ENCODE measurements at places on chromosomes 4 and X.

DNA sequence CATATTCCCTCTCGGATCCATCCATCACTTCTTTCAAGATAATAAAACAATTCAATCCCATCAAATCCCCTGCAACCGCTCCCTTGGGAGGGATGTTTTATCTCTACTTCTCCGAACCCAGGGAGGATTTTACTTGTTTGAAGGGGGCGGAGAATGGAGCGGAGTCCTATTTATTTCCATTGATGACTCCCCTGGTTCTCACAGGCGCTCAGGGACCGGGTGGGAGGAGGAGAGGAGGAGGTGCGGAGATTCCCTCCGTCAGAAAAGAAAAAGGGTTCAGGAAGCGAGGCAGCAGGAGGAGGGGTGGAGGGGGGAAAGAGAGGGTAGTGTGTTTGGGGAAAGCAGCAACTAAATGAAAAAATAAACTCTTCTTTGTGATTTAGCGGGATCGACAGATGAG lies 2.1 kb downstream of the NDNF start:
- no peak for DNase-seq

DNA sequence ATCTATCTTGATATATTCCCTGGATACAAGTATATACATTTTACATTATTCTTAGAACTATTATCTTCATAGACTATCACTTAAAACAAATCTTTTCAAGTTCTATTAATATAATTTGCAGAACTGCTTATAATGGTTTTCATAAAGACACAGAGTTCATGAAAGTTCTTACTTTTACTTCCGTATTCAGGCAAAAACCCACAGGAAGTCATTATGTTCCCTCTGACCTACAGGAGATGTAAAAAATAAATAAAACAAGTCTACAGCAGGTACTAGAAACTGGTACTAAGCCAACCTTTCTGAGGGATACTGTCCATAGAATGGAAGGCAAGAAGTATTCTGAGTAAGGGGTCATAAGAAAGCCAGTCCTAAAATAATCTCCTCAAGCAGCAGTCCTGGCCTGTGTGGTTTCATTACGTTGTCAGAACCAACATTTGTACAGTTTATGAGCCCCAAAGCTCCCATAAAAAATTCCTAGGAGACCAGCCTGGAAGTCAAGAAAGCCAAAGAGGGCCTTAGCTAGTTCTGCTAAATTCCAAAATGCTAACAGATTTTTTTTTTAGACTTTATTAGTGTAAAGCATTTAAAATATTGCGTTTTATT lies 68.6 kb downstream of the CAMK2D start:
- no peak for DNase-seq

DNA sequence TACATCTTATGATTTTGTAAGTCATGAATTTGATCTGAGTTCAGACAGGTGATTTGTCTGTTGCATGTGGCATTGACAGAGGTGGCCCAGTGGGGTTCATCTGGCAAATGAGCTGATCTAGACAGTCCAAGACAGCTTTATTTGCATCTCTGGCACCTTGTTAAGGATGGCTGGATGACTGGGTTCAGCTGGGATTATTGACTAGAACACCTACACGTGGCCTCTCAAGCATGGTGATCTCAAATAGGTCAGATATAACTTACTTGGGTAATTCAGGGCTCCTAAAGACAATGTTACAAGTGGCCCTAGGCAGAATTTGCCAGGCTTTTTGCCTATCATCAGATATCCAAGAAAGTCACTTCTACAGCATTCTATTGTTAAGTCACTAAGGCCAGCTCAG lies 48.0 kb downstream of the APOOL start:
- DNase-seq, result no peak

GRCh38 chr4:185246453-185246852 lies 37.1 kb downstream of the SNX25 start:
- no peak for DNase-seq

DNA sequence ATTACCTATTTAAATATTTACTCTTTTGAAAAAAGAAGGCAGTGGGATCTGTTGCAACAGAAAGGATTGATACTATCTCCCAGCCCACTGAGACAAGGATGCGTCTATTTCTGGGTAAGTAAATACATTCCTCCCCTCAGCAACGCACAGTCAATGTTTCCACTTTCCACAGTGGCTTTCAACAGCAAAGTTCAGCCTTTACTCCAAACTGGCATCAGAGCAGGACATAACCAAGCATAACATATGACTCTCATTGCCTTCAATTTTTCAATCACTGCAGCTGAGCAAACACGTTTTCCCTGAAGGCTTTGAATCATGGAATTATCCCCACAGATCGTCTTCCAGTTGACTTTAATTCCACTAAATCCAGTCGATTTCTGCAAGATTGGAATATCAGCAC lies 160.3 kb upstream of the FRG1 start:
- DNase-seq, result no peak

GRCh38 chrX:38402118-38402517 lies 49.7 kb downstream of the OTC start:
- no peak for DNase-seq

- no peak for DNase-seq
Measured at GRCh38 chr4:160142579-160142978, 1039.7 kb downstream of the RAPGEF2 start.

GRCh38 chr4:86586626-86587380 lies 7.3 kb upstream of the PTPN13 start:
- DNase-seq, result no peak

- no peak for DNase-seq
Measured at GRCh38 chr4:12993923-12994322, 490.2 kb downstream of the RAB28 start.

GRCh38 chr4:146342600-146343192 lies 128.4 kb downstream of the REELD1 start:
- no peak for DNase-seq

DNA sequence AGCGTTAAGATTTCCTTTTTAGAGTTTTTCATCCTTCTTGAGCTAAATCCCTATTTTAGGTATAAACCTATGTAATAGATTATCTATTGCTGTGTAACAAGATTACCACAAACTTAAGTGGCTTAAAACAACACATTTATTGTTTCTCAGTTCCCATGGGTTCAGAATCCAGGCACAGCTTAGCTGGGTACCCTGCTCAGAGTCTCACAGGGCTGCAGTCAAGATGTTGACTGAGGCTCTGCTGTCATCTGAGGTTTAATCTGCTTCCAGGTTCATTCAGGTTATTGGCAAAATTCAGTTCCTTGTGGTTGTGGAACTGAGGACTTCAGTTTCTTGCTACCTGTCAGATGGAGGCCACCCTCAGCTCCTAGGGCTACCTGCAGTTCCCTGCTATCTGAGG lies 60.9 kb downstream of the GK start:
- DNase-seq, result no peak

- no peak for DNase-seq
Measured at GRCh38 chrX:27706526-27706925, 101.3 kb upstream of the MAGEB10 start.

DNA sequence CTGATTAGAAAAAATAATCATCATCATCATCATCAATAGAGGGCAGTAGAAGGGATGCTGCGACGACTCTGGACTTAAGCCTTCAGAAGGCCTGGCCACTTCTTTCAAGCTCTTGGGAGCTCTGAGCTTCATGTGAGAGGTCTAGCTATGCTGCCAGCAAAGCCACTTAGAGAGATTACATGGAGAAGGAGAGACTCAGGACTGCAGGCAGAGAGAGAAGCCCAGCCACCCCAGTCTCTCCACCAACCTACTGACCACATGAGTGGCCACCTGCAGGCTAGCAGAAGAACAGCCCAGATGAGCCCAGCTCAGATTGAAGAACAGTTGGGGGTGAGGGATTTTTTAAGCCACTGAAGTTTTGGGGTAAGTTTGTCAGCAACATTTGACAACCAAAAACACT lies 17.1 kb upstream of the TMEM150C start:
- DNase-seq, result no peak

- DNase-seq, result no peak
Measured at GRCh38 chr4:96736352-96736889, 896.5 kb downstream of the PDHA2 start.

DNA sequence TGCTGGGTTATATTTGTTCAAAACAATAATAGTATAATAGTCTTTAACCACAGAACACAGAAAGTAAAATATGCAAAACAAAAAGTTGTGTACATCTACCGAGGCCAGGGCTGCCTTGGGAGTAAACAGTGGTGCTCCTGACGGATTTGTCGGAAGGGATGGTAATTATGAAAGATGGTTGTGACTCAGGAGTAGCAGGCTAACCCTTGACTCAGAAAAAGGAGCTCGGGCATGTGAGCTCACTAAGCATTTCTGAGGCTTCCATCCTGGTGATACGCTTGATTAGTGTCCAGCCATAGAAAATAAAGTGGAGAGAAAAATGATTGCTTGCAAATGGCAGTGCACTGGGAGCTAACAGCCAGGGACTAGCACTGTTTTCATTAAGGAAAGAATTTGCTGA lies 53.2 kb upstream of the SPANXB1 start:
- DNase-seq, result no peak

GRCh38 chr4:189414021-189414420 lies 526.7 kb upstream of the FRG1 start:
- DNase-seq, result no peak
